ENCODE measurements at places on chromosomes 11 and 22.
A peak's percentile ranks its signal among the peaks of the same experiment; 100 is the strongest.

- peak; percentile 59 for DNase-seq
These were observed 349.9 kb upstream of the ANO3 start for GRCh38 chr11:25981998-25982397.

DNA sequence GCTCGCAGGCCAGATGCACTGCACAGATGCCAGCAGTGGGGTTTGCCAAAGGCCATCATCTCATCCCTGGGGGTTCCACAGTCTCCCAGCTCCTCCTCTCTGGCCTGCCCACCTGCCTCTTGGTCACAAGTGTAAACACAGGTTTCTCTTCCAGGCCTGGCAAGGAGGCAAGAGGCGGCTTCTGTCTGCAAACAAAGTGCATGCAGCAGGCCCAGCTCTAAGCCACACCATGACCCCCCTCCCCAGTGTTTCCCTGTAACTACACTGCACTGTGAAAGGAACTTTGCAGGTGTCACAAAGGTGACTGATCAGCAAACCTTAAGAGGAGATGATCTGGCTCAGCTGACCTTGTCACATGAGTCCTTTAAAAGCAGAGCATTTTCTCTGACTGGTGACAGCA lies 26.2 kb upstream of the SHISAL1 start:
- DNase-seq, result no peak

GRCh38 chr11:44681698-44682097 lies 45.1 kb upstream of the TSPAN18 start:
- DNase-seq, result no peak

GRCh38 chr11:78334109-78334508 lies 83.5 kb downstream of the GAB2 start:
- DNase-seq, result no peak

DNA sequence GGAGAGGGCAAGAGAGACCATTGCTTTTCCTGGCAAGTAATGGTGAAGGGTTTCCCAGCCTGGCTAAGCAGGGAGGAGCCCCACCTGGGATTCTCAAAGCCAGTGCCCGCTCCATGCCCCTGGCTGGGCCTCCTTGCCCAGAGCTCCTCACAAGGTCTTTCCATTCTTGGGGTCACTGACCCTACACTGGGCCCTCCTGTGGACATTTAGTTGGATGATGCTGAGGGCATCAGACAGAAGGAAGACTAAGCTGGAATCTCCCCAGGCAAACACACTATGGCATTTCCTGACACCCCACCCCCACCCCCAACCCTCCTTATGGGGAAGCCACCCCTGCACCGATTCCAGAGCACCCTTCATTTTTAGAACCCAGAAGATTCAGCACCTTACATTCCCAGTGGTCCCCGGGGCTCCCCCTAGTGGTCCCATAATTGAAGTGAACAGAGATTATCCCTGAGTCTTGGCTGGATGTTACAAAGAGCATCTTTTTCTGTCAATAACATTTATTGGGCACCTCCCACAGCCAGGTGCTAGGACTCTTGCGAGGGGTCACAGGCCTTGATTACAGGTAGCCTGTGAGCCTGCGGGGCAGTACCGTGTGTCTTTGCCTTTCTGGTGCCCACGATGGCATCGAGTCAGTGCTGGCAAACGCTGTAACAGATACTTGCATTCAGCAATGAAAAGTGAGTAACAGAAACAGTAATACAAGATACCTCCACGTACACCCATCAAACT lies 548.5 kb downstream of the BUD13 start:
- DNase-seq, result peak; percentile 82

GRCh38 chr11:32913445-32913844 lies 20.8 kb downstream of the QSER1 start:
- DNase-seq, result no peak

- DNase-seq, result no peak
These were observed 13.5 kb downstream of the TXN2 start for GRCh38 chr22:36467946-36468345.

DNA sequence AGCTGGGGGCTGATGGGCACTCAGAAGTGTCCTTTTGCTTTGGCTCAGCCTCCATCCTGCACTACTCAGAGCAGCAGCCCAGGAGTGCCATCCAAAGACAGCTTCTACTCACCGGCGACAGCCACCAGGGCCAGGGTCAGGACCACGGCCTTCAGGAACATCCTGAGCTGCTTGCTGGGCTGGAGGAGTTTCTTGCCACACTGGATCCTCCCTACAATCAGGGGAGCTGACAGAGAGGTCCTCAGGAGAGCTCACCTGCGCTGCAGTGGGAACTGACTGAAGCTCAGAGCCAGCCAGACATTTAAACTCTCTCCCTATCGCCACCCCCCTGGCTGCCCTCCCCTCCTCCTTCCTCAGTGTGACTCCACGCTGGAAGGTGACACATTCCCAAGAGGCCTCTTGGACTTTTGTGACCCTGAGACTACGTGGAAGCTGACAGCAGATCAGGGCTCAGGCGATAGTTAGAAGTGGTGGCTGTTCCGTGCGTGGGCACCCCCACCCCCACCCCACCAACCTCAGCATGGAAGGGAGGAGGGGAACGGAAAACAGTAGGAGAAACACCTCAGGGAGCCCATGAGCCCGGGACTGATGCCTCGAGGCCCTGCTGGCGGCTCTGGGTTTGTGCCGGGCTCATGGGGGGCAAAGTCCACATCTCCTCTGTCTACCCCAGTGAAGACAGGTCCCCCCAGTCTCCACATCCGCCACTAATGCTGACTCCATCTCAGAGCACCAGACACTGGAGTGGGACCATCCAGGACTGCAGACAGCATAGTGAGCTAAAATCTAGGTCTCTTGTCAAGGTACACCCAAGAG lies at the start of gene APOA4:
TSS of gene APOA4 (minus strand) at position 274 of the 813 bp plus-strand sequence. CDS start at position 161, 113 bp downstream.
- no peak for DNase-seq

DNA sequence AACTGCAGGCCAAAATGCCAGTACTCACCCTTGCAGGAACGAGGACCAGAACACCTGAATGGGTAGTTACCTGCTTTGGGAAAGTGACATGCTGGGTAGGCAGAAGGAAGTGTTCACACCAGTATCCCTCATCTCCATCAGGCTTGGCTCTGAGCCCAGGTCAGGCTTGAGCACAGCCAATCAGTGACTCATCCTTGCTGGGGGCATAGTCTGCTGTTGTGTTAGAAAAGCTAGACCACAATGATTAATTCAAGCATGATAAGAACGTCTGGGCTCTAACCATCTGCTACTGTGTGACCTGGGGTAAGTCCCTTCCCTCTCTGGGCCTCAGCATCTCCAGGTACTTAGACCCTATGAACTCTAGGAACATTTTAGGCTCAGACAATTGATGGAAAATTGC lies 450.4 kb downstream of the MIAT start:
- DNase-seq, result peak; percentile 46

DNA sequence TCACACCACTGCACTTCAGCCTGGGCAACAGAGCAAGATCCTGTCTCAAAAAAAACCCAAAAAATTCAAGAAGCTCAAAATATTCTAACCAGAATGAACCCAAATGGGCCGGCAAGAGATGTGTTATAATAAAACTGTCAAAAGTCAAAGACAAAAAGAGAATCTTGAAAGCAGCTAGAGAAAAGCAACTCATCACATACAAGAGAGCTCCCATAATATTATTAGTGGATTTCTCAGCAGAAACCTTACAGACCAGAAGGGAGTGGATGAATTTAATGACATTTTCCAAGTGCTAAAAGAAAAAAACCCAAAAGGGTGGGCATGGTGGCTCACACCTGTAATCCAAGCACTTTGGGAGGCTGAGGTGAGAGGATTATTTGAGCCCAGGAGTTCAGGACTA lies 22.9 kb upstream of the HORMAD2 start:
- DNase-seq, result no peak

- no peak for DNase-seq
These were observed 18.8 kb upstream of the AMOTL1 start for GRCh38 chr11:94749369-94749768.

DNA sequence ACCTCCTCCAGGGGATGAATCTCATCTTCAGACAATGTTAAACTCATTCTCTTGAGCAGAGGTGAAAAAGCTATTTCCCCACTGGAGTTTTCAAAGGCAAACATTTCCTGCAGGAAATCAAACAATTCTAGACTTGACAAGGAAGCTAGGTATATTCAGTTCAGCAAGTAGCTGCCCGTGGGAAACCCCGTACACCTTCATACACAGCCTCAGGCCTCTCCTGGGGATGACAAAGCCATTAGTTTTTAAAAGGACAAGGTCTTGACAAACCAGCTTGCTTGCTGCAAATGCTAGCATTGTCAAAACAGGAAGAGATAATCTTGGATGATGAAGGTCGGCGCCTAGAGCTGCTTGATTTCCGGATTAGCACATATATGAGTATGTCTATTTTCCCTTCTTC lies 1630.8 kb upstream of the TENM4 start:
- no peak for DNase-seq

- DNase-seq, result peak; percentile 24
These were observed 11.9 kb downstream of the IPO7 start for GRCh38 chr11:9396310-9396709.

DNA sequence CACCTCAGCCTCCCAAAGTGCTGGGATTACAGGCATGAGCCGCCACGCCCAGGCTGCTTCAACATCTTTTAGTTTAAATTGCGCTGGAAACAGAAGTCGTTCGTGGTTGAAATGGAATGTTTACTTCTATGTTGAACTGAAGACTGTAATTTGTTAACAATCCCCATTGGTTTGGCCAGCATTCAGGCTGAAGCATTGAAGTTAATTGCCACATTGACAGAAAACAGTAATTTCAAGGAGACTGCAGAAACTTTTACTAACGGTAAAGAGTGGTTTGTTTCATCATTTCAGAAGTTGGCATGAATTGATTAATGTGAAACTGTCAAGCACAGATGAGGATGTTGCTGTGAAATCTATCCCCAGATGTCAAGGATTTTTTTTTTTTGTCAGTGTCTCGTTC lies 14.2 kb downstream of the AP5B1 start:
- DNase-seq, result no peak

DNA sequence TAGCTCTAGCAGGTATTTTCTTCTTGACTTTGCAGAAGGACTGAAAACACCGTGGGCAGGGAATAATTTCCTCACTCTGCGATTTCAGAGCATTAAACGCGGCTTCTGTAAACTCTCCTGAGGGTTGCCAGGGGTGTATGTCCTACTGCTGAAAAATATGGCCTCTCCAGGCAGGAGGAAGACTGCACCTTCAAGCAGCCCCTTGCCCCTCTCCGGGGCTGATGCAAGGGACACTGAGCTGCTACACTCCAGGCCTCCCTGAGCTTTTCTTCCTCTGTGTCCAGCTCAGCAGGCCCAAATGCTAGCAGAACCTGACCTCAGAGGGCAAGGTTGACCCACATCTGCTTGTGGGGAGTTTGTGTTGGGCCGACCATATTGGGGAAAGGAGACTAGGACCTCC lies 2.2 kb downstream of the CD6 start:
- peak; percentile 8 for DNase-seq

DNA sequence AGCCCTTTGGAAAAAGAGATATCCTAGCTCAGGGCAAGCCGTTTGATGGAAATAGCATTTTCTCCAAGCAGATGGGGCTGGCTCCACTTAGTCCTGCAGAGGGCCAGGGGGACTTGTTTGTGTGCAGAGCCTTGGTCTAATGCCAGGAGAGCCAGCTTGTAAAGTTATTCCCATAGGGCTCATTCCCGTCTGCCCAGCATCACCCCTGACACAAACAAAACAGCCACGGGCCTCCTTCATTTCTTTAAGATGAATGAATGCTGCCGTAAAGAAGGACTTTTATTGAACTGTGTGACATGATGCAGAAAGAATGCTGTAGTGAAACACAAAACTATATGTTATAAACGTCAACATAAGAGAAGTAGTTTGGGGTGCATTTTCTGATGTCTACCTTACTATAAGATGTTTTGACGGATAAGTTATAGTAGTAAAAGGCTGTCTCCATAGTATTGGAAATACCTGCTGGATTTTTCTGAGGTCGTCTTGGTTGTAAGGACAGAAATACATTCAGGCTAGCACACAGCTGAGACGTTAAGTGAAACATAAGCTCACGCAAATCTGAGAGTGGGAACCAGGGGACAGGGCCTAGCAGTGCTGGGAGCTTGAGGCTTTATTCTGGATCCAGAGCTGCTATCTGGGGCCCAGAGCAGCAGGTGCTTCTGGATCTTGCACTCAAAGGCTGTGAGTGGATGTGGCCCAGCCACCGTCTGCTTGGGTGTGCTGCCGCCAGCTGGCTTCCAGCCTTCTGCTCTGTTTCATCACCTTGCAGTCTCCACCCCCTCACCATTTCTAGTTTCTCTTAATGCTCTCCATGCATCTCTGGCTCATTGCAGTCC lies 53.3 kb downstream of the NCAM1 start:
- no peak for DNase-seq

- DNase-seq, result no peak
These were observed 5.6 kb downstream of the OR52R1 start for GRCh38 chr11:4798427-4799183.

- no peak for DNase-seq
These were observed 156.7 kb downstream of the CTTN start for GRCh38 chr11:70555078-70555477.

DNA sequence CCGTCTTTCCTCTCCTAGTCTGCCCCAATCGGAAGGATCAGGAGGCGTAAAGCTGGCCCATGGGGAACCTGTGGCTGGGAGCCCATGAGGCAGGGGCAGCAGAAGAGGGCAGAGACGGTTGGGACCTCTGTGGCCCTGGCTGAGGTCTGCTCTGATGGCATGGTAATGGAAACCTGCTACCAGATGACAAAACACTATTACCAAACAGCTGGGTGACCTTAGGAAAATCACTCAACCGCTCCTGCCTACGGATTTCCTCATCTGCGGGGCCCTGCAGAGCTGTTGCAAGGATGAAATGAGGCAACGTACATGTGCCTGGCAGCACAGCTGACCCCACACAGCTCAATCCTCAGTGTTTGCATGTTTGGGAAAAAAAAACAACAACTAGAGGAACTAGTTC lies 4.6 kb downstream of the AP5B1 start:
- DNase-seq, result peak; percentile 53

DNA sequence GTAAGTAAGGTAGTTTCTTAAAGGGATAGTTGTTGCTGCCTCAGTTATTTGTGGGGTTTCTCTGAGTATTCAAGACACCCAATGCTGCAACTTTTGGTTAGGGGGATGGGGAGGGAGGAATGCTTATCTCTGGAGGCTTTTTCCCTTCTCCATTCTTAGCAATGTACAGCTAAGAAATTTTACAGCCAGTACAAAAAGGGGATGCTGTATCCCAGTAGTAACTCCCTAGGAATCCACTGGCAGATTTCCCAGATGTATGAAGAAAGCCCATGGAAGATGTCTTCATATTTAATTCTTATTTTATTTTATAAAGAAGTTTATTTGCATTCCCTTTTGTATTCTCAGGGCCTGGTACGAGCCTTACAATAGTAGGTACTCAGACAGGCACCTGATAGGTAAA lies 154.8 kb downstream of the ENTHD1 start:
- DNase-seq, result no peak

DNA sequence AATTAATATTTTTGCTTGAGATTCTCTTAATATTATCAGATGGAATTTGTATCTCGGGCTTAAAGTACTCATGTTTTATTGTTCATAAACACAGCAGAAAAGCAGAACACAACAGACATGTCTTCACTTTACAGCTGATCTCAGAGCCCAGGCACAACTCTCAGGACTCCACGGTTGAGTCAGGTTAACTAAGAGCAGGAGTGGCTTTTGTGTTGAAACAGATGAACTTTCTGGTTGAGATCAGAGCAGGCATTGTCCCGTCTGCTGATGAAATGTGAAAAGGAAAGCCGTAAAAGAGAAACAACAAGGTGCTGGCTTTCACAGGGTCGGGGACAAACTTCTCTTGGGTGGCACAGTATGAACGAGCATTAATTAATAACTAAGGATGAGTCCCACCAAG lies 49.0 kb downstream of the JHY start:
- DNase-seq, result no peak

Measured in Caco-2 (cell line).